ENCODE measurements at places on chromosomes 11 and 22.

- DNase-seq = no peak
Measured at GRCh38 chr22:28647216-28647615, 32.4 kb downstream of the TTC28 start.

GRCh38 chr11:63993993-63994392 lies 7.8 kb downstream of the OTUB1 start:
- no peak for DNase-seq

DNA sequence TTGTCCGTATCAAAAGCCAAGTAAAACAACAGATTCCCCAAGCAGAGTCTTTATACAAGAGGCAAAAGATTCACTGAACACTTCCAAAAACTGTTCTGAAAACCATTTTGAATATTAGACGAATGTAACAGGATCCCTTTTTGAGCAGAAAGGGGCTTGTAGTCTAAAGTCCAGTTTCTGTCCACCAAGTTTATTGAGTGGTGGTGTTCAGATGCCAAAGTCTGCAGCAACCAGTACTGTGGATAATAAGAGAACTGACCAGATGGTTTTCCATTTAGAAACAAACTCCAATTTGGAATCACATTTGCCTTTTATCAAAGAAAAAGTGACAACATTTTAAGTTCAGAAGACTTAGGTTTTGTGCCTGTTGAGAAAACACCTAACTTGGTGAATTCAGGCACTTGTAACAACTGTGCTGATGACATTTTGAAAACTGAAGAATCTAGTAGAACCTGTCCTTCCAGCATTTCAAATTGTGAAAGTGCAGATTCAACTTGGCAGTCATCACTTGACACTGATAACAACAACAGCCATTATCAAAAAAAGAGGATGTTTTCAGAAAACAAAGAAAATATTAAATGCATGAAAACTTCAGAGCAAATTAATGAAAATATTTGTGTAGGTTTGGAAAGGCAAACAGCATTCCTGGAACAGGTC lies 217.1 kb downstream of the CSNK2A3 start:
- no peak for DNase-seq

DNA sequence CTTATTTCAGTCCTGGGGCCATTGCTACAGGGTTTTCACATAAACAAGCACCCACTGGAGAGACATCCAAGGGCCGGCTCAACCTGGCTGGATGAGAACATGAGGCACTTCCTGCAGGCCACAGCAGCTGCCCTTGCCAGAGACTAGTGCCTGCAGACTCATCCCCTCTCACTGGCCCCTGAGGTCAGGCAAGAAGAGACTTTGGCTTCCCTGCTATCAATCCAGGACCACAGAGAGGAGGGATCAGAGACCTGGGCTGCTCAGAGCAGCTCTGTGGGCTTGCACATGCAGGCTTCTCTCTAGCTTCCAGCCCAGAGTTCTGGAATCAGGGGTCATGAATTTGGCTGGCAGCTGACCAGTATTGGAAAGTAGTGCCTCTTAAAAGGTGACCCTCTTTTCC lies 79.5 kb downstream of the CABIN1 start:
- no peak for DNase-seq

GRCh38 chr11:35619855-35620640 lies 1.8 kb downstream of the FJX1 start:
- DNase-seq = no peak

GRCh38 chr11:120381401-120381800 lies 45.2 kb downstream of the ARHGEF12 start:
- DNase-seq = no peak

DNA sequence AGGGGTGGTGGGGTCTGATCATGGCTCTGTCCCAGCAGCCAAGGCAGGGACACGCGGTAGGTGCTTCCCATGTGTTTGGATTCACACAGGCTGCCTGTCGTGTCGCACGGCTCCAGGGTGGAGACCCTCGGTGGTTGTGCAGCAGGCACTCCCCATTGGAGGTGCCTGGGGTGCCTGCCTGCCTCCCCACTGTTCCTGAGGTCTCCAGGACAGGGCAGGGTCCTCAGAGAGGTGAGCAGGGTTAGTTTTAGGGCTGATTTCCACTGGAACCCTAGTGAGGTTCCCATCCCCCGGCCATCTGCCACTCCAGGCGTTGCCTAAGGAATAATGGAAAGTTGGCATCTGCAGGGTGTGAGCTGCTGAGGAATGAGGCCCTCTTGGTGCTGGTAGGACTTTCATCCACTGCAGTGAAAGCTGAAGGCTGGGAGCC lies 32.3 kb downstream of the OSBPL5 start:
- DNase-seq = no peak

GRCh38 chr11:72724851-72725723 lies 27.1 kb downstream of the ARAP1 start:
- DNase-seq = peak; percentile 69

DNA sequence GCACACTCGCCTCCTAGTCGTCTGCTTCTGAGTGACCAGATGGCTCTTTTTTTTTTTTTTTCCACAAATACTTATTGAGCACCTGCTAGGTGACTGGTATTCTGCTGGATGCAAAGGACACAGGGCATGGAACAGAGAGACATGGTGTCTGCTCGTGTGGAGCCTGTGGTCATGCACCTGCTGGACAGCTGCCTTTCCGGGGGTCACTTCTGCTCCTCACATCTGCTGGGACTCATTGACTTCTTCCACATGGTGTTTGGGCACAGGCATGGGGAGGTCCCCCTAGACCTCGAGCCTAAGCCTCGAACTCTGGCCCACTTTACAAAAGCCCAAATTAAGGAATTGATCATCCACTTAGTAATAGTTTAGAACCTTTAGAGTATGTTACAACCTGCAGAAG lies 39.5 kb upstream of the EMID1 start:
- no peak for DNase-seq

- DNase-seq = no peak
Measured at GRCh38 chr11:115745610-115746512, 241.6 kb upstream of the CADM1 start.

DNA sequence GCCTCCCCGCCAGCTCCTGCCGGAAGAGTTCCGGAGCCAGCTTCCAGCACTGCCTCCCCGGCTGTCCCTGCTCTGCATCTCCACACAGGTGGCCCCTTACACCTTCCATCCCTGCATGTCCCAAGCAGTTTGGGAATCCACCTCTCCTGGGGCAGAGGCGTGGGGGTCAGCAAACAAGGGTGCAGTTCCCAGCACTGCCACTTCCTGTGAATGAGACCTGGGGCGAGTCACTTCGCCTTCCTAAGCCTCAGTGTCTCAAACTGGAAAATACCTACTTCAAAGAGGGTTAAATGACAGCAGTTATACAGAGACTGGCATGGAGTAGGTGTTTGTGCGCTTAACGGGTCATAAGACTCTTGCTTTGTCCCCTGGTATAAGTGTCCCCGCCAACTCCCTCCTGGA lies 5.2 kb downstream of the CYTH4 start:
- DNase-seq = no peak

- no peak for DNase-seq
Measured at GRCh38 chr11:108788565-108789199, 123.8 kb downstream of the DDX10 start.

GRCh38 chr11:25899617-25900160 lies 432.2 kb upstream of the ANO3 start:
- no peak for DNase-seq

GRCh38 chr11:117607449-117607848 lies 189.6 kb downstream of the DSCAML1 start:
- DNase-seq = no peak

- DNase-seq = no peak
Measured at GRCh38 chr22:29726106-29726505, 6.3 kb downstream of the CABP7 start.

GRCh38 chr11:82754410-82754809 lies 20.7 kb upstream of the FAM181B start:
- peak; percentile 50 for DNase-seq

- no peak for DNase-seq
Measured at GRCh38 chr11:85359859-85360258, 267.3 kb downstream of the DLG2 start.

- no peak for DNase-seq
Measured at GRCh38 chr22:27961680-27962079, 42.6 kb upstream of the PITPNB start.

DNA sequence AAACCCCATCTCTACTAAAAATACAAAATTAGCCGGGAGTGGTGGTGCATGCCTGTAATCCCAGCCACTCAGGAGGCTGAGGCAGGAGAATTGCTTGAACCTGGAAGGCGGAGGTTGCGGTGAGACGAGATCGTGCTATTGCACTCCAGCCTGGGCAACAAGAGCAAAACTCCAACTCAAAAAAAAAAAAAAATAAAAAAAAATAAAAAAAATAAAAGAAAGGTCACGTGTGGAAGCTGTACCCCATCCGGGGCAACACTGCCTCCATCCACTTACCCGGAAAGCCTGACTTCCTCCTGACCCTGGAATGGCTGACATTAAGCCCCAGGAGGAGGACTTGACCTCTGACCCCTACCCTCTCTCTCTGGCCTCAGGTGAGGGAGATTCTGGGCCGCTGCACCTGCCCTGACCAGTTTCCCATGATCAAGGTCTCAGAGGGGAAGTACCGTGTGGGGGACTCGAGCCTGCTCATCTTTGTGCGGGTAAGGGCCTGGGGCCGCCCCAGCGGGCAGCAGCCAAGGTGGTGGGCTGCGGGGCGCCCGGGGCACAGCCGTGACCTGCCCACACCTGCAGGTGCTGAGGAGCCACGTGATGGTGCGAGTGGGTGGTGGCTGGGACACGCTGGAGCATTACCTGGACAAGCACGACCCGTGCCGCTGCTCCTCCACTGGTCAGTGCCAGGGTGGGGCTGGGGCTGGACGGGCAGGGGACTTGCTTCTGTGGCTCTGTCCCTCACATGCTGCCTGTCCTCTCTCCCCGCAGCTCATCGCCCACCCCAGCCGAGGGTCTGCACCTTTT lies 3.8 kb downstream of the GAS2L1 start:
- DNase-seq = no peak

DNA sequence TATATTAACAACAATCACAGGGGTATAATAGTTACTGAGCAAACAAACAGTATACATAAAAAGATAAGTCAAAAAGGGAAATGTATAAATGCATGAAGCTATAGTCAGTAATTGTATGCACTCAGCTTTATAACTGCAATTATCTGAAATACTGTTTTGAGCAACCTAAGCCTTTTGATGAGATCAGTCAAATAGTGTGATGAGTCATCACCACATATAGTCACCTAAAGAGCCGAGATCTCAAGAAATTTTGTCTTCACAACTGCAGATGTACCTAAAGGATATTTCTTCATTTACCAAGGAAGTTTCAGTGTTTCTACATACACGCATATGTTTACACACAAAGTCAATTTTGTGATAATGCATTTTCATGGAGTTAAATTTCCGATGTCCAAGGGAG lies 5.4 kb upstream of the OR51A2 start:
- DNase-seq = no peak

- DNase-seq = no peak
Measured at GRCh38 chr11:57597461-57597915, at the start of gene SERPING1. Gene SERPING1 (plus strand): TSS chr11:57597685. CDS start chr11:57598271, 586 bp downstream.

DNA sequence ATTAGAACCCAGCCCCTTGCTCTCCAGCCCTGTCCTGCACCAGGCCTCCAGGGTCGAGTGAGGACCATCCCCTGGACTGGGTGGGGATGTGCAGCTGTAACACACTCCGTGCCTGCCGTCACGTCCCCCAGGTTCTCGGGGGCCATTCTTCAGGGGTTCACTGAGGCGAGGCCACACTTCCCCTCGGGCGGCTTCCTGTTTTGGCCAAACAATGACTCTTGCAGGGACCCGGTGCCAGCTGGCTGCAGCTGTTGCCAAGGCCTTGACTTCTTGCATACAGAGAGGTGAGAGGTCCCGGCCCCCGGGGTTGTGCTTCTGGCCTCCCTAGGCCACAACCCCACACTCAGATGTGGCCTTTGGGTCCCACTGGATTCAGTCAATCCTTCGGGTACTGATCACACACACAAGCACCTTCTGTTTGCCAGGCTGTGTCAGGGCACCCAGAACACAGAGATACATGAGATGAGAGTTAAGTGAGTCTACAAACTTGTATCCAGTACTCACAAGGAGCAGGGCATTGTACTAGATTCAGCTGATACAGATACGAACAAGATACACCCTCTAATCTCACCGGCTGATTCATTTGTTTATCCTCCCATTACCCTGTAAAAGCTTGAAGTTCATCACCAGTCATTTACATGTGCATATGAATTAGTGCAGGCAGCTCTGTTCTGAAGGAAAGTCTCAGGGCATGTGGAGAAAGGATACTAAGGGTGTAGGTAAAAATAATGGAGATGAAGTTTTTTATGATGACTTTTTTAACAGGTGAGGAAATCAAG lies 32.9 kb downstream of the LRRC32 start:
- DNase-seq = no peak

DNA sequence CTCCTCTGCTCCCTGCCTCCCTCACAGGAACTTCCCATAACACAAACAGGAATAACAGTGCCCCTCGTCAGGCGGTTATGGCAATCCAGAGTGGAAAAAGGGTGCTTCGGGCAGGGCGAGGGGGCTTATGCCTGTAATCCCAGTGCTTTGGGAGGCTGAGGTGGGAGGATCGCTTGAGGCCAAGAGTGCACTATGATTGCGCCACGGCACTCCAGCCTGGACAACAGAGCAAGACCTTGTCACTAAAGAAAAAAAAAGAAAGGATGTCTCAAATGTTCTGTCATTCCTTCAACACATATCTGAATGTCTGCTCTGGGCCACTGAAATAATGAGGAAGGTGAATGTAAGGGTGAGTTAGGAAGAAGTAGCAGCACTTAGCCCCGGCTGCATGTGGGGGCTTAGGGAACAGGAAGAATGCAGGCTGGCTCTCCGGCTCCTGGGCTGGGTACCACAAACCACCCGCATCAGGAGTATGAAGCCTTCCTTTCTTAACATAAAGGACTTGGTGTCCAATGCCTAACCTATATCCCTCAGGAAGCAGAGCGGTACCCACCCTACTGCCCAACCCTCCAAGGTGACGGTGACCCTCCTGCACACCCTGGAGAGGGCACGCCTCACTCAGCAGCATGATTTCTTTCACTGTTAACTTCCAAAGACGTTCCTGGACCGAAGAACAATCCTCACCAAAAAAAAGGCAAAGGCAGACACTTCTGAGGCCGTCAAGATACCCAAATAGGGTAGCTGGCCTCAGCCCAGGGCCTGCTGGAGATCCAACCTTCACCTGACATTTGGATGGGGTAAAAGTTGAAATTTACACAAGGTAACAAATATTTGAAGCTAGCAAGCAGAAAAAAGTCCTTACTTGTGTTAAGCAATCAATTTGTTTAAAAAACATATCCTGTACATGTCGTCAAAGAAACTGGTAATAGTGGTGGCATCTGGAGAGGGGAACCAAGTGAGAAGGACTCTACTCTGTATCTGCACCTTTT lies 3.8 kb downstream of the CPT1A start:
- no peak for DNase-seq

- no peak for DNase-seq
Measured at GRCh38 chr11:1604711-1605110, 3.6 kb downstream of the KRTAP5-3 start.

GRCh38 chr22:43205748-43206508 lies 19.0 kb upstream of the TTLL12 start:
- no peak for DNase-seq

- no peak for DNase-seq
Measured at GRCh38 chr11:17542249-17542648, 2.0 kb downstream of the USH1C start.

All from putamen (tissue), 1 donor.